ENCODE measurements at places on chromosomes 12 and 14.

GRCh38 chr12:108826101-108826806 lies 31.1 kb downstream of the SSH1 start:
- DNase-seq, result no peak

- DNase-seq, result no peak
Observed at GRCh38 chr14:102930753-102931579, 8.5 kb downstream of the AMN start.

DNA sequence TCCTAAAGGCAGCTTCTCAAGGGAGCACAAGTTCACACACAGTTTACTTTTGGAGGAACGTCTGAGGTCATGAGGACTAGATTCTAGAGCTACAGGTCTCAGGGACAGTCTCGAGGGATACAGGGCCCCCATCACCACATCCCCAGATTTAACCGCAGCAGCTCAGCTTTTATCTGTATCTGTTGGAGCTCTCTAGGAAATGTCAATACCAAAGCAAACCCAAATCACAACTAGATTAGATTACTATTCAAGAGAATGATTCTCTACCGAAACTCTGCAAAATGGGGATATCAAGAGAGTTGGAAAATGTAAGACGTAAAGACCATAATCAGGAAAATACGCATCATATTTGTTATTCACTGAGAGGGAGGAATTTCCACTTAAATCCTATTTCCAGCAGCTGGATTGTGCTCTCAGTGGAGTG lies 4.0 kb upstream of the MYRFL start:
- DNase-seq, result no peak

DNA sequence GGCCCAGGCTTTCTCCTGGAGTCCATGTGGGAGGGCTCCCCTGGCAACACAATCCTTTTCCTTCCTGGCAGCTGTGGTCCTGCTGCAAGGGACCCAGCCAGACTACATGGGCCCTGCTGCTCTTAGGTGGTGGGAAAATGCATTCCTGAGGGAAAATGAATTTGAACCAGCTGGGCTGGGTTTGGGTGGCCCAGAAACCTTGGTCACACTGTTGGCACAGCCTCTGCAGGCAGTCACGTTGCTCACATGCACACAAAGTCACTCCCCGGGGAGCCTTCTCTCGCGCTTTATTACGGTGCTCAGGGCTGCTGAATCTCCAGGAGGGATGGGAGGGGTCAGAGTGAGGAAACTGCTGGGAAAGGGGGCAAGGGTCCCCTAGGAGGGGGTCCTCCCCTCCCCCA lies 17.2 kb downstream of the PLEKHG3 start:
- DNase-seq, result no peak

DNA sequence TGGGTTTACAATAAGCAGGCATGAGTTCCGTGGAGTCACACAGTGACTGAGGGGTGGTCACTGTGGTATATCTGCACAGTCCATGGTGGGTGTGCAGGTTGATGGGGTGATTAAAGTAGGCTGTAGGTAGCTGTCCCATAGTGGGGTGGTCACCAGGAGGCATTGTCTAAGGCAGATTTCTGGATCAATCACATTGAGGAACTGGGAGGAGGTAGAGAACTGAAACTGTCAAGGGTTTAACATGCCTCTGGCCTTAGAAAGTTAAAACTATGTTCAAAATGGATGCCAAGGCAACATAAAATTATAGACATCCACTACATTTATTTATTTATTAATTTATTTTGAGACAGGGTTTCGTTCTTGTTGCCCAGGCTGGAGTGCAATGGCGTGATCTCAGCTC lies 8.3 kb downstream of the ADCK1 start:
- no peak for DNase-seq

- DNase-seq, result no peak
Observed at GRCh38 chr14:22332686-22333421, 256.2 kb downstream of the DAD1 start.

- DNase-seq, result peak; percentile 12
Observed at GRCh38 chr14:44846232-44846824, 115.4 kb downstream of the KLHL28 start.

GRCh38 chr12:32051511-32052211 lies 55.0 kb upstream of the BICD1 start:
- no peak for DNase-seq

- no peak for DNase-seq
Observed at GRCh38 chr12:10097521-10097920, 1.3 kb downstream of the CLEC1A start.

DNA sequence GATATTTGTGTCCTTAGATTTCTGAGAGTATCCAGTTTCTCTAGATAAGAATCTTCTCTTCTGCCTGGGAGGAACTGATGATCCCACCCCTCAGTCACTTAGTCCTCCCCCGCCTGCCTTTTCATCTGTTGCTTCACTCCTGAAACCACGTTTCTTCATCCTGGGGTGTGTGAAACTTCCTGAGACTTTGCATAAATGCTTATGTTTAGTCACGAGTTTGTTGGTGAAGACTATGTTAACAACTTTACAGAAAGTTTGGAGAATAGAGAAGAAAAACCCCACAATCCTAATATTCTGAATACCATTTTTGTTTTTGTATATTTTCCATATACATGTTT lies 33.2 kb downstream of the MARK3 start:
- DNase-seq, result no peak

DNA sequence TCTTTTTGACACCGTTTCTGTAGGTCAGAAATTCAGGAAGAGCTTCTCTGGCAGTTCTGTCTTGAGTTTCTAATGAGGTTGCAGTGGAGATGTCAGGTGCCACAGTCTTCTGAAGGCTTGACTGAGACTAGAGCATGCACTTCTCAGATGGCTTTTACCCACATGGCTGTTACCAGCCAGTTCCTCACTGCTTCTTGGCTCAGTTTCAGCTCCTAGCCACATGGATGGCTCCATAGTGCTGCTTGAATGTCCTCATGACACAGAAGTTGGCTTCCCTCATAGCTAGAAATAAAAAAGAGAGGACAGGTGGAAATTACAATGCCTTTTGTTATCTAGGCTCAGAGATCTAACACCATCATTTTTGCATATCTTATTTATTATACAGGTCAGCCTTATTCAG lies 38.1 kb upstream of the SLC2A13 start:
- no peak for DNase-seq

- DNase-seq, result peak; percentile 33
Observed at GRCh38 chr14:64502887-64503433, 678 bp downstream of the ZBTB25 start.

DNA sequence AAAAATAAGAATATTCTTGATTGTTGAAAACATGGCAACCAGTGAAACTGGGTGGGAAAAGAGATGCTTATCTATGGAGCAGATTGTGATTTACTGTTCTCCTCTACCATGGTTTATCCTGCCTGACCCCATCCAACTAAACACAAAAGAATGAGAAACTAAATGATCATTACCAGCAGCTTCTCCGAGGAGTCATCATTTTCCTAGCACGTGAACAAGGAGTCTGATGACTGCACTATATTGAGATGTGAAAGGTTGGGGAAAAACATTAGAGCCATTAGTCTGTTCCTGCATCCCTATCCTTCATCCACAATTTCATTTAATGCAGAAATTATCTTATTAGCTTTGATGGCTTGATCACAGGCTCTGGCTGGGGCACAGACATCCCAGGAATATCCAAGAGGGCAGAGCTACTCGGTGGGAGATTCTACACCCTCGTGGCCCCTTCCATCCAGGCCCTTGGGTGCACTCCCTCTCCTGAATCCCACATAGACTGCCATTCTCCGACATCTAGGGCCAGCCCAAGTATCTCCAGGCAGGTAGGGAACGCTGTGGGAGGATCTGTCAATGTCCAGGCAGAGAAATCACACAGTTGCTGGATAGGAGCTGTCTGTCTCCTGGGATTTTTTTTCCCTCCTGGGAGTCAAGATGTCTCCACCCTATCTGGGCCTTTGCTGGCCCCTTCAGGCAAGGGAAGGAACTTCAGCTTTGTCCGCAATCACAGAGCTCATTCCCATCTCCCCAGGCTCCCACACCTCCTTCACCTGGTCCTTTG lies 43.3 kb upstream of the DHRS4 start:
- peak; percentile 28 for DNase-seq

DNA sequence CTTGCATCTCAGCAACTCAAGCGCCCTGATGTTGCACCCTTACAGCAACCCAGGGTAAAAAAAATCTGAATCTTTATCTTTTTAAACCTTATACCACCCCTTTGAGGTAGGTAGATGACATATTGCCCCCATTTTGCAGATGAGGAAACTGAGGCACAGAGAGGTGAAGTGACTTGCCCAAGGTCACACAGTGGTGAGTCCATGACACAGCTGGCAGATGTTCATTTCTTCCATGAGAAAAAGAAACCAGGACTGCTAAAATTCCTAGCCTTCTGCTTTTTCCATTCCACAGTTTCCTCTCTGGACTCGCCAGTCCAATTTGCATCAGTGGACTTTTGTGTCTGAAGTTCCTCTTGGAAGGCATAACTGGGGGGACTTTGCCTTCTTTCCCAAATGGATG lies 79.3 kb downstream of the IGF1 start:
- DNase-seq, result no peak

- no peak for DNase-seq
Observed at GRCh38 chr14:99416909-99417308, 63.8 kb downstream of the SETD3 start.

DNA sequence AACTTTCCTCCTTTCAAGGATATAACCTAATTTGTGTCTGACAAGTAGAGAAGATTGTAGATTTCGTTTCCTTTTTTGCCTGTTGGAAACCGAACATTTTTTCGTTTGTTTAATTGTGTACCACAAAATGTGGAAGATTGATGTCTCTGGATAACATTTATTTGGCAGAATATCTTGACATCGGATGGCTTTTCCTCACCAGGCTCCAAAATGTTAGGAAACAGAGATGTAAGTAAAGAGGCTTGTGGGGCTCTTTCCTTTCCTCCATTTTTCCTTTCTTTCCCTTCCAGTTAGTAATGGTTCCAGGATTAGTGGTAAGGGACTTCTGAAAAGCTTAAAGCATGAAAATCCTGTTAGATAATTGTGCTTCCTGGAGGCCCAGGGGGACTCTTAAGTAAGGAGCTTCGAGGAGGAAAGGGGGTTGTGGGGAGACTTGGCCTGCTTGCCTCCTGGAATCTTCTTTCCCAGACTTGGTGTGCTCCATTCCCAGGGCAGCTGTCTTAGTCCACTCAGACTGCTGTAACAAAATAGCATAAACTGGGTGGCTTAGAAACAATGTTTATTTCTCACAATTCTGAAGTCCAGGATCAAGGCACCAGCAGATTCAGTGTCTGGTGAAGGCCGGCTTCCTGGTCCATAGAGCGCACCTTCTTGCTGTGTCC lies 243.1 kb upstream of the PWP1 start:
- DNase-seq, result no peak

DNA sequence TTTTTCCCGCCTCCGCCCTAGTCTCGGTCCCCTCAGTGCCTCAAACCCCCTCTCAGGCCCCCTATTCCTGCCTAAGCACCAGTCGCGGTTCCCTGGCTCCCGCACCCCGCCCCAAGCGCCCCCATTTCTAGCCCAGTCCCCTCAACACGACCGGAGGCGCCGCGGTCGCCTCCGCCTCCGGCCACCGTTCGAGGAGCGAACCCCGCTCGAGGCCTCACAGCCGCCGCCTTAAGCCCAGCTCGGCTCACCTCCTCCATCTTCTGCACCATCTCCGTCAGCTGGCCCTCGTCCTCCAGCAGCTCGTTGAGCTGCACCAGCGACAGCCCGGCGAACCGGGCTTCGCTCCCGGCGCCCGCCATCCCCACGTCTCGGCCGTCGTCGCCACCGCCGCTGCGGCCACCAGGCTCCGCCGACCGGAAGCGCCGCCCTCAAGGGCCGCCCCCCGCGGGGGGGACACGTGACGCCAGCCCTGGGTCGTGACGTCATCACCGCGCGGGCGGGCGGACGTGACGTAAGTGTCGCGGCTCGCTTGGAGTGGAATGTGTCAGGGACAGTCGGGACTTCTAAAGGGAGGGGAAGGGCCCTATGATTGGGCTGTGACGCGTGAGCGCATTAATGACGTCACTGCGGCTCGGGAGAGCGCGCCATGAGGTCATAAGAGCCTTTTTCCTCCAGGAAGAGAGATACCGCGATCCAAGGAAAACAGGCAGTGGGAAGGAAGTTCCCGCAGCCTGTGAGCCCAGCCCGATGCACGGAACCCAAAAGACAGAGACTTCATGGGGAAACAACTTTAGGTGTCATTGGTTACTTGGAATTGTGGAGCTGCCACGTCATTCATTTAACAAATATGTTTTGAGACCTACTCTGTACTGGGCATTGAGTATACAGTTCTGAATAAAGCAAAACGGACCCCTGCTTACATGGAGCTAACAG lies at the start of gene VPS37B:
Gene VPS37B, minus strand, starts transcription at position 421 of the 933 bp plus-strand sequence. Its CDS starts 62 bp downstream, at position 359.
- DNase-seq, result peak; percentile 79

DNA sequence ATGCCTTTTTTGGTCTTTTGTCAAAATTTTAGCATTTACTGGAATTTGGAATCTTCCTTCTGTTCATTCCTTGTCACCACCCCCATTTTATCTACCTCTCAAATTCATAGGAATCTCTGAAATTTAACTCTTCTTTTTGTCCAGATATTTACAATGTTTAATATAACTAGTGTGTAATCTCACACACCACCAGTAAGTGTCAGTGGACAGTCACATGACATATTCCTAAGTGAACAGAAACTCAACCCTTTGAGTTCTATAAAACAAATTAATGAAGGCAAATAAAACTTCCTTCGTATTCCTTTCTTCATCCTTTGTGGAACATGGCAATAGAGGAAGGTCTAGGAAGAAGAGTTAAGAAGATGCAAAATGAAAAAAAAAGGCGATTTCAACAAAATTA lies 26.6 kb downstream of the ATF7 start:
- DNase-seq, result no peak

GRCh38 chr14:71498212-71498611 lies 434.0 kb upstream of the RGS6 start:
- DNase-seq, result no peak

Measured in DND-41 (cell line).